Activated CD4-positive, alpha-beta memory T cell treated with anti-CD3 and anti-CD28 coated beads for 36 hours (primary cell): ENCODE measurements at places on chromosomes 16 and 17. TPM values are rescaled to one million over a fixed set of nuclear protein-coding genes. Genes with fewer than 3 reads are reported as not detected.

- H3K4me1 ChIP-seq, result no peaks in the 10 kb centered on the region
- no peak overlapping the region for H3K27ac ChIP-seq
- no peak overlapping the region for H3K4me3 ChIP-seq
These were observed 765.6 kb downstream of the CDH11 start for GRCh38 chr16:64356267-64356666.

DNA sequence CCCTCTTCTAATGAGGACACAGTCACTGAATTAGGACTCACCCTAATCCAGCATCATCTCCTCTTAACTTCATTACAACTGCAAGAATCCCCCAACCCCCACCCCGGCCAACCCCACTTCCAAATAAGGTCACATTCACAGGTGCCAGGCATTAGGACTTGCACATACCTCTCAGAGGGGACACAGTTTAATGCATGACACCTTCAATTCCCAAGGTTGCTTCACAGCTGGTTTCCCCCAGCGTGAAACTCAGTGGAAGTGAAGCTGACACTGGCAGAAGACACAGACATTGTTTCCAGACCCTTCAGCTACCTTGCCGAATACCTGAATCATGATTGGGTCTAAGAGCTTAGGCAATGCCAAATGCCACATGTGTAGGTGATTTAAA is 217.0 kb upstream of the DYNLRB2 start:
- H3K4me1 ChIP-seq, result no peaks in the 10 kb centered on the region
- peaks cover 10% of the 10 kb centered on the region for H3K27me3 ChIP-seq
- no peaks in the 10 kb centered on the region for H3K36me3 ChIP-seq
- DNase-seq, result no peak

CFAP97D1 gene
- not detected for total RNA-seq

TLCD2 gene
- 0.85 TPM for total RNA-seq

KRT39 gene
- total RNA-seq, result not detected

- DNase-seq, result no peak
- H3K27me3 ChIP-seq, result peaks cover 12% of the 10 kb centered on the region
- H3K4me3 ChIP-seq, result peak overlapping the region; percentile 84
These were observed 14.3 kb downstream of the ZNF213 start for GRCh38 chr16:3149193-3149530.

DNA sequence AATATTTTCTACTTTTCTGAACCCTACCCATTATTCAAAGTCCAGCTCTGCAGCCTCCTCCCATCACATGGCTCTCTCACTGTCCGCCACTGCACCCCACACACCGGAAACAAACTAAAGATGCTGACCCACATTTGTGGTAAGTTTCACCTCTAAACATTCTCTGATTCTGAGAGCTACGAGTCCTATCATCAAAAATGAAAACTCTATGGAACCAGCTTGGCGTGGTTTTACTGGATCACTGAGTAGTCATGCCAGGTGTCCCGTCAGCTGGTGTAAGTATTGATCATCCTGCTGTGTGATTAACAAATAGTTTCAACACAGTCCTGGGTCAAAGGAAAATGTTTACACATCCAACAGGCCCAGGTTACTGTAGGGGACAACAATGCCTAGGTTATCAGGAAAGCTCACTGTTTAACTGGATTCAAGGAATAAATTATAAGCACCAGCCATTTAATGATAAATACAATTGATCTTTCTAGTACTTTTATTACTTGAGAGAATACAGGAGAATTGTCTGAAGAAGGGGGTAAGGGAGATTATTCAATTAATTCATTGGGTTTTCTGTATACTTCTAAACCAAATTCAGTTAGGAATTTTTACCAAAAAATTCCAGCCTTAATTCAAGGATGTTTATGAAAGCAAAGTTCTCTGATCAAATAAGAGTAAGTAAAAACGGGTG is 33.9 kb downstream of the CYTH1 start:
- DNase-seq, result peak; percentile 78
- peak overlapping the region; percentile 63 for H3K4me3 ChIP-seq
- no peaks in the 10 kb centered on the region for H3K27me3 ChIP-seq
- H3K27ac ChIP-seq, result peak overlapping the region; percentile 96
- peaks cover 23% of the 10 kb centered on the region for H3K36me3 ChIP-seq

DNA sequence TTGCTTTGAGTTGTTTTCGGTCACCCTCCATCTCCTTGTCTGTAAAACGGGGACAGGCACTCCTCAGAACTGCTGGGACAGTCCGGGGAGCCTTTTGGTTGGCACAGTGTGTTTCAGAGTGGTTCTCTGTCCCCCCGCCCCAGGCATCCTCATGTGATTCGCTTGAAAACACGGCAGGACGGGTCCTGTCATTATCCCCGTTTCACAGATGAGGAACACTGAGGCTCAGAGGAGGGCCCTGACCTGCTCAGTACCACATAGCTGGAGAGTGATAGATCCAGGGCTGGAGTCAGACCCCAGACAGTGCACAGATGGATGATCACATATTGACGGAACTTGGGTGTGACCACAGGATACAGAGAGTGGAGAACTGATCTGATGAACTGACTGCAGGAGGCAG is 13.5 kb upstream of the ADGRG1 start:
- no peaks in the 10 kb centered on the region for H3K27me3 ChIP-seq
- H3K4me3 ChIP-seq, result no peak overlapping the region
- DNase-seq, result no peak

DNA sequence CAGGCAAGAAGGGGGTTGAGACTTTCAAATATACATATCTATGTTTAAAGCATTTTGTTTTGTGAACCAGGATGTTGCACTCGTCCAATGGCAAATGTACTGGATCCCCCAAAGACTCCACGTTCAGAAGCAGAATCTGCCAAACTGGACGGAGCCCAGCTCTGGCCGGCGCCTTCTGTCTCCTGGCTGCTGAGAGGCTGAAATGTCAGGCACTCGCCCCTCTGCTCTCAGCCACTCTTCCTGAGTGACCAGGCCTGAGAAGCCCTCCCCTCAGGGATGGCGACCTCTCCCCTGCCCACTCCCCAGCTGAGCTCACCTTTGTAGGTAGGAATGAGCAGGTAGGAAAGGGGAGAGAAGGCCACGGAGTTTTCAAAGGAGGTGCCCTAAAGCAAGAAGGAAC is 187.5 kb upstream of the FOXF1 start:
- no peak overlapping the region for H3K4me3 ChIP-seq
- no peak for DNase-seq
- no peak overlapping the region for H3K27ac ChIP-seq
- H3K4me1 ChIP-seq, result no peaks in the 10 kb centered on the region
- peaks cover 5% of the 10 kb centered on the region for H3K27me3 ChIP-seq
- H3K36me3 ChIP-seq, result no peaks in the 10 kb centered on the region

- no peak overlapping the region for H3K4me3 ChIP-seq
- no peaks in the 10 kb centered on the region for H3K27me3 ChIP-seq
- no peak for DNase-seq
- no peaks in the 10 kb centered on the region for H3K36me3 ChIP-seq
- no peak overlapping the region for H3K27ac ChIP-seq
- H3K4me1 ChIP-seq, result no peaks in the 10 kb centered on the region
These were observed 681.0 kb upstream of the KIF2B start for GRCh38 chr17:53141731-53142130.
